GM12865 (cell line): ENCODE measurements at places on chromosomes 1 and 21.
A peak's percentile ranks its signal among the peaks of the same experiment; 100 is the strongest.

- DNase-seq, result no peak
These were observed 438.9 kb downstream of the CAMTA1 start for GRCh38 chr1:7224081-7224534.

DNA sequence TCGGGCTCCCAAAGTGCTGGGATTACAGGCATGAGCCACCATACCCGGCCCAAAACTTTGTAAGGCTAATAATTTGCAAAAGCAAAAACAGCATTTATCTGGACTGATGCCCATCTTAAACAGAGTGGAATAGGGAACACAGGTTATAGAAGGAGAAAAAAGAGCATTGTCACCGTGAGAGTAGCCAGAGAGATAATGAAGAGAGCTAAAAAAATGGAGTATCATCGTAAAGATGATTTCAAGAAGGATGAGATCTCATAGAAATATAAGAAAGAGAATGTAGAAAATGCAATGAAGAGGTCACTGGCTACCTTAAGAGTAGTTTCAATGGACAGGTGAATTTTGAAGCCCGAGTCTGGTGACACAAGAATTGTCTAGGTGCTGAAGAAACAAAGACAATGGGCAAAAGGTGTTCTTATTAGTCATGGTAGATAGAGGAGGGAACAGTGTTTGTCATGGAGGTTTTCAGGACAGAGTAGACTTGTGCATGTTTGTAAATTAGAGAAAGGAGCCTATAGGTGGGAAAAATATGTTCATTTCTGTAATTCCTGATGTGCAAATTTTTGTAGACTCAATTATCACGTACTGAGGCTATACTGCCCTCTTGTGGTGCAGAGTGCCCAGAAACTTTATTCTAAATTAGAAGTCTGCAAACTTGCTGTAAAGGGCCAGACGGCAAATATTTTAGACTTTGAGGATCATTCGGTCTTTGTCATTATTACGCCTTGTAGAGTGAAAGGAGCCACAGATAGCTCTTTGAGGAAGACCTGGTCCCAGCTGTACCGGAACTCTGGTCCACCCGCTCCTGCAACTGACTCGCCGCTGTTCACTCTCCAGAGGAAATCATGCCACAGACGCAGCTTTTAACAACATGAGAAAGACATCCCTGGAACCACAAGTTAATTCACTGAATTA is 8.1 kb upstream of the TMEM183A start:
- DNase-seq, result peak; percentile 67

DNA sequence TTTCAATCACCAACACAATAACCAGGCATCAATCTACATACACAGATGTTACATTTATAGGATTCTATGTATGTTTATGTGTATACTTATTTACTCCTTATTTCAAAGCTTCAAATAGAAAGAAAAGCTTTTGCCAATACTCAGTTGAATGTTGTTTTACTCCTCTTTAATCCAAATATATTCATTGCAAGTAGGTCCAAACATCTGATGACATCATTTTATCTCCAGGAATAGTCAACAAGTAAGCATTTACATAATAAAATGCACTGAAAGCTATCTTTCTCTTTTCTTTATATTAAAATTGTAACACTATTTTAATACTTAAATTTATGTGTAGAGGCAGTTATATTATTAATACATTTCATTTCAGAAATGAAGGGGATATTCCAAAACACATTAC is 380.5 kb downstream of the SMYD3 start:
- no peak for DNase-seq

- peak; percentile 75 for DNase-seq
These were observed 6.1 kb downstream of the SORT1 start for GRCh38 chr1:109391626-109392025.

DNA sequence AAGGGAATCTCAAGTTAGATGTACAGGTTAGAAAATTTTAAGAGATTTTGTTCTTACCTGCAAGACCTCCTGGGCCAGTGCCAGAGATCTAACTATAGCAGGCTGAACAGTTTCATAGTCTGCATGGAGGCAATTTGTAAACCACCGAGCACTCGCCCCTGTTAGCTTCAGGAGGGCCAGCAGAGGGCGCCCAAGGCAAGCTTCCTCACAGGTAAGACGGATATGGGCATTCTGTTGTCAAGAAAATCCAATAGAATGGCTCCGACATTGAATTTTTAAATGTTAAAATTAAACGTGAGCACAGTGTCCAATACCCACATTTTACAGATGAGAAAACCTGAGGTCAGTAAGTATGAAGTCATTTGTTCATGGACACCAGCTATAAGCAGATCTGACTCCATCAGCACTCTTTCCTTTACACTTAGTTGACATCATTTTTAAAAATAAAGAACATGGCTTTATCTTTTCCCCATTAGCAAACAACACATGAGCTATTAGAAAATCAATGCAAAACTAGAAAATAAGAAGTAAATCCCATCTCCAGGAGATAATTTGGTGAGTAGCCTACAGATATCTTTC is 2.2 kb downstream of the REG4 start:
- peak; percentile 81 for DNase-seq

- DNase-seq, result peak; percentile 15
These were observed 1.8 kb downstream of the RNPC3 start for GRCh38 chr1:103527331-103527730.

DNA sequence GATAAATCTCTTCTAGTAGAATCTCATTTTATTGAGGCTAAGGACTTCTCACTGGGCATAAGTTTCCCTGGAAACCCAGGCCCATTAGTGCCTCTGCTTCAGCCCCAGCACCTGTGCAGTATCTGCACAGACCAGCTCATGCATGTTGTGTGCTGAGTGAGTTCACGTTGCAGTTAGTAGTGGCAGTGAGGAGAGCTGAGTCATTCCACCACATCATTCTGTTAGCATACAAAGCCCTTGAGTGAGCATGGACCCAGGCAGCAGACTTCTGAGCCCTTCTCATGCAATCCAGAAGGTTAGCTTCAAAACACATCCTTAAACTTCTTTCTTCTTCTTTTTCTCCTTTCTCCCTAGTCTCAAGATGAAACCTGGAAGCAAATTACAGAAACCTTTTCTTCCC is 45.8 kb upstream of the NTPCR start:
- DNase-seq, result peak; percentile 55

DNA sequence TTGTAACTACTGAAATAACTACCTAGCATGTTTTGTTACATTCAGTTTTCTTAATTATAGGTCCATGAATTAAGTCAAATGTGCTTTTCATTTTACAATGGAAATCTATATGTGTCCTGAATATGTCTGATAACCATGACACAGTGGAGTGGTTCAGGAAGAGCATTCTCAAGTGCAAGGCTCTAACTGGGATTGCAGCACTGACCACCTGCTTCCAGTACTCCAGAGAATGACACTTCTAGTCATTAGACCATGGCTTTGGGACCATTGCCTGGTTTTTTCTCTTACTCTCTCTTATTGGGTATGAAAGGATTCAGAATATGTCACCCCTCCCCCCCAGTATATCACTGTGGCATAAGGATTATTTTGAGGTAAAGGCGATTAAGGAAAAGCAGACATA is 204.9 kb upstream of the CACYBP start:
- no peak for DNase-seq

DNA sequence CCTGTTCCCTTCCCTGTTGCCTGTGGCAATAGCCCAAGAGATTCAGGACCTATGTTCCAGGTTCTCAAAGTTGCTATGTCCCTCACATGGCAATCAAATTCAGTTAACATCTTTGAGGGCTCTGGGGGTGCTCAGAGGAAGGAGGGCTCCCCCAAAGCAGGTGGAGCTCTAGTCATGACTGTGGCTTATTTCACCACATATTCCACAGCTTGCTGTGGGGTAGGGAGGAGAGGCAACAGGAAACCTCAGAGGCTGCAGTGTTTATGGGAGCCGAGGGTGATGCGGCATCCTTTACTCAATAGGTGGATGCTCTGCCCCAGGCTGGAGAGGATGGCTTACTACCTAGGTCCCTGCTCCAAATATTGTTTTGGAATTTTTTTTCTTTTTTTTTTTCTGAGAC is 1.2 kb upstream of the MKNK1 start:
- DNase-seq, result no peak

GRCh38 chr1:40057310-40058030 is 16.9 kb downstream of the CAP1 start:
- no peak for DNase-seq

DNA sequence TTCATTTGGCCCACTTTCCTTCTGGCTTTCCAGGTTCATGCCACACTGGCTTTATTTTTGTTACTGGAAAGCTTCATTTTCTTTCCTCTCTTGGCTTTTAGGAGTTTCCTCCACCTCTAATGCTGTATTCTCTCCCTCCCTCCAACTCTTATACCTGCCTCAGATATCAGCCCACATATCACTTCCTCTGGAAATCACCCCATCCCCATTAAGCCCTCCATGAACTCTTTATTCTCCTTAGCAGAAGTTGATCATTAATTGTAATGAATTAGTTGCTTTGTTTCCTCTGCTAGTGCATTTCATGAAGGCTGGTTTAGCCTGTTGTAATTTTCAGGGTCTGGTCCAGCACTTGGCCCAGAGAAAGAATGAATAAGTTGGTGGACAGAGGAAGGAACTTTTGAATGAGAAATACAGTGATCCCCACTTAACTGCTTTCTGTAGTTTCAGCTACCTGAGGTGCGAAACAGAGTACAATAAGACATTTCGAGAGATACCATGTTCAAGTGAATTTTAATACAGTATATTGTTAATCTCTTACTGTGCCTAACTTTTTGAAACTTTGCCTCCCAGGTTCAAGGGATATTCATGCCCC is 1.7 kb downstream of the SOAT1 start:
- DNase-seq, result no peak

GRCh38 chr1:101055623-101056022 is 30.0 kb upstream of the DPH5 start:
- no peak for DNase-seq

GRCh38 chr1:242447689-242448088 is 76.8 kb downstream of the PLD5 start:
- no peak for DNase-seq

- no peak for DNase-seq
These were observed 11.9 kb upstream of the HYI start for GRCh38 chr1:43465505-43466067.
